ENCODE measurements at places on chromosomes 1 and 21.

- no peak for DNase-seq
Observed at GRCh38 chr1:105294838-105295237, 1545.1 kb downstream of the AMY1C start.

- DNase-seq, result no peak
Observed at GRCh38 chr1:163928069-163928468, 606.3 kb downstream of the NUF2 start.

DNA sequence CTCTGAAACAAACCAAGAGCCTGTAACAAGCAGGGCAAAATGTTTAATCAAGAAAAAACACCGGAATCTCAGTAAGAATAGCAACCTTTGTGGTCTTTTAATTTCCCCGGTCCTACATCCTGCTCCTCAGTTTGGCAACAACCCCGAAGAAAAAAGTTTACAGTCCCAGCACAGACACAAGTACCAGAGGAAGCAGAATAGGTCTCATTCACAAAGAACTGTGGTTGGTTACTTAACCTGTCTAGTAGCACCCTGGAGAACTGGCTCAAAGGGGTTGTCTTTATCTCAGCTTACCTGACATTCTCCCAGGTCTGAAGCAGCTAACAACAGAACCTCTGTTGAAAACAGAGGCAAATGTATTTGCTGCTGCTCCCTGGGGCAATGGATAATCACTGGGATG is 399.3 kb downstream of the AJAP1 start:
- DNase-seq, result no peak

- DNase-seq, result no peak
Observed at GRCh38 chr1:11592752-11593151, 61.5 kb downstream of the FBXO2 start.

- no peak for DNase-seq
Observed at GRCh38 chr1:1594602-1595260, 5.2 kb downstream of the FNDC10 start.

GRCh38 chr1:75950176-75950575 is 18.0 kb upstream of the ASB17 start:
- DNase-seq, result no peak
